Muscle of leg (tissue), 16 donors: ENCODE measurements at places on chromosomes 6 and 20. TPM values are rescaled to one million over a fixed set of nuclear protein-coding genes. Genes with fewer than 3 reads are reported as not detected.

The SAMD3 gene
- total RNA-seq: 0.71 TPM

The RRAGD gene
- 103 TPM for total RNA-seq

The ENPP5 gene
- 4.7 TPM for total RNA-seq

The SLC17A2 gene
- total RNA-seq: not detected

The PCK1 gene
- 0.13 TPM for total RNA-seq

The DNMT3B gene
- 2.9 TPM for total RNA-seq

The ZNF292 gene
- 32.9 TPM for total RNA-seq

The QKI gene
- total RNA-seq: 256 TPM

The RIPOR3 gene
- total RNA-seq: 5.0 TPM

The PGC gene
- total RNA-seq: not detected

The TCP1 gene
- 176 TPM for total RNA-seq

The ERVFRD-1 gene
- 0.04 TPM for total RNA-seq

The HTR1E gene
- not detected for total RNA-seq

The KCNK15 gene
- 0.27 TPM for total RNA-seq

The BNIP5 gene
- 0.04 TPM for total RNA-seq

The PI16 gene
- total RNA-seq: 65.7 TPM

DNA sequence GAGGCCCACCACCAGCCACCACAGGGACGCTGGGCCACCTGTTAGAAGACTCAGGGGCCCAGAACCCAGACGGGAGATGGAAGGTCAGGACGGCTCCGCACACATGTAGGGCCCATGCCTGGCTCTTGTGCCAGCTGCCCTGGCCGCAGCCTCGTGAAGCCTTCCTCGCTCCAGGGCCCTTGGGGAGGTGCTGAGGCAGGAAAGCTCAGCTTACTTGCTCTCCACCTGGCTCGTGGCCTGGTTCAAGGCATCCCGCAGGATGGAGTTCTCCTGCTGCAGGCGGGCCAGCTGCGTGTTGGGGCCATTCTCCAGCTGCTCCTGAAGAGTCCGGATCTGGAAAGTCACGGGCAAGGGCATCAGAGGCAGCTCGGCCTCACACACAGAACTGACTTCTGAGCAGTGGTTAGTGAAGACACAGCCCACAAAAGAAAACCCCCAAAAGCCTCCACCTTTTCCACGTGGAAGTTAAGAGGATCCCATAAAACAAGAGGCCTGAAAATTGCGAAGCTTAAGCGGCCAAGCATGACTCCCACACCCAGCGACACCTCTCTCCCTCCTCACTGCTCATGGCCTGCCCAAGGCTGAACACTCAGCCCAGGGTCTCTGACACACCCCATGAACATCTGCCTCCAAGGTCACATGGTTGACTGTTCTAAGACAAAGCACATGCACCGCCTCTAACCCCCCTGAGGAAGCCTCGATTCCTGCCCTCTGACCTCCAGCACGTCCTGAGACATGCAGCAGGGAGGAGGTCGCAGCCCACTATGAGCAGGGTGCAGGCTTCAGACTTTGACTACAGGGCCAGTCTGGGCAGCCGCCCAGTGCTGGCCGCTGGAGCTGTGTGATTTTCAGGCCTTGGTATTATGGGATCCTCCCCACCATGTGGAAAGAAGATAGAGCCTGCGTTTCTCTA, 46.5 kb downstream of the RRBP1 start:
- DNase-seq: peak; percentile 81

GRCh38 chr6:13405961-13406477, 77.7 kb upstream of the TBC1D7 start:
- DNase-seq: peak; percentile 65

DNA sequence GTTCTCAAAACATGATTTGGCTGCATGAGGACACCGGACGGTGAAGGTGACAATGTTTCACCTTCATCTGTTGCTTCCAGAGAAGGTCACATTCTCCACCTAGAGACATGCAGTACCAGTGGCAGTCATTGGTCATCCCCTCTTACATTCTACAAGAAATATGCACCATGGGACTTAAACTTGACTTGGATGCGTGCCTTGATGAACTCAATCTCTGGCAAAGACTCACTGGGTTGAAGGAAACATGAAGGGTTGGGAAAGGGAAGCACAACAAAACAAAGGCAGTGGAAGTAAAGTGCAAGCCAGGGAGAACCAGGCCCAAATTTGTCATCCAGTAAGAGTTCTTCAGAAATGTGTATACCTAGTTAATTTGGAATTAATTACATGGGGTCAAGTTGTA, 39.4 kb upstream of the ARMH2 start:
- DNase-seq: peak; percentile 75

DNA sequence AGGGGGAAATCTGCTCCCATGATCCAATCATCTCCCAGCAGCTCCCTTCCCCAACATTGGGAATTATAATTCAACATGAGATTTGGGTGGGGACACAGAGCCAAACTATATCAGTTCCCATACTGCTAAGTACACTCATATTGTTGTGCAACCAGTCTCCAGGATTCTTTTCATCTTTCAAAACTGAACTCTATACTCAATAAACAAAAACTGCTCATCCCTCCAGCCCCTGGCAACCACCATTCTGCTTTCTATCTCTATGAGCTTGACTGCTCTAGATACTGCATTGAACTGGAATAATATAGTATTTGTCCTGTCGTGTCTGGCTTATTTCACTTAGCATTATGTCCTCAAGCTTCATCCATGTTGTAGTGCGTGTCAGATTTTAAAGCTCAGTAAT, 42.9 kb downstream of the STX11 start:
- no peak for DNase-seq

- no peak for DNase-seq
Observed at GRCh38 chr6:149334682-149335160, 17.2 kb downstream of the TAB2 start.

DNA sequence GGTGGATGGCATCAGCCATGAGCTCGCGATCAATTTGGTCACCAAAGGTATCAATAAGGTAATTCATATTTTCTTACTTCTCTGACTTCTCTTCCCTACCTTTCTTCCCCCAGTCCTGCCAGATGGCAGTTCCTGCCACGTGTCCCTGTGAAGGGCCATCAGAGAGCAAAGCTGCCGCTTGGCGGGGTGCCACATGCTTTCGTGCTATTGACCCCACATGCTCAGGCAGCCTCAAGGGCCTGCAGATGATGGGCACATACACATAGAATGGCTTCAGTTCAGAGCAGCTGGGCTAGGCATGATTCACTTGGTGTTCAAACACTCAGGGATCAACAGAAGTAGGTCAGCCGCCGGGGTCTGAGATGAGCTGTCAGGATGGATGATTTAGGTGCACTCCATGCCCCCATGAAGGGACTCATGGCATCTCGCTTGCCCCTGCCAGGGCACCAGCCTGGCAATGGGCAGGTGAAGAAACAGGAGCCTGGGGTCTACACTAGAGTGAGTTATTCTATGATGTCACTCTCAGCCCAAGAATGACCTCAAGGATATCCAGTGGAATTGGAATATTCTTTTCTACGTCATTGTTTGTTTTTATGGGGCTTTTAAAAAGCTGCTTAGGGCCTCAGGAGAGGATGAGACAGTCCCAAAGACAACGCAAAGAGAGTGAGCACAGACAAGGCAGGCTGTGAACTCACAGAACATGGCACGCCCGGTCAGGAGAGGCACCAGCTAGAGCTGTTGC, 25.5 kb downstream of the BANF2 start:
- peak; percentile 60 for DNase-seq

- no peak for DNase-seq
Observed at GRCh38 chr6:119278625-119279024, 70.9 kb downstream of the MAN1A1 start.

DNA sequence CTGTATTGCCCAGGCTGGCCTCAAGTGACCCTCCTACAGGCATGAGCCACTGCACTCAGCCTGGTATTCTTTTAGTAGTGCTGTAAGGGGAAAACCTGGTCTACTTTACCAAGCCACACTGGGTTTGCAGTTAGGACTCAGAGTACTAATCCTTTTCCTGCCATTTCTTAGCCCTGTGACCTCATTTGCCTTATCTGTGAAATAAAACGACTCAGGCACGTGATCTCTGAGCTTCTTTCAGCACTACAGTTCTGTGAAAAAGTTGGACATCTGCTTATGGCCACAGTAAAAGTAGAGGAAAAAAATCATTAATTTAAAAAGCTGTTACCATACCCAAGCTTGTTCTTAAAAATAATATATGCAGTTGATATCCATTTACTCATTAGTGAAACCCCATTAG, 1007.5 kb downstream of the KIF16B start:
- DNase-seq: no peak

GRCh38 chr20:57840066-57840465, 130.3 kb upstream of the PMEPA1 start:
- peak; percentile 51 for DNase-seq

DNA sequence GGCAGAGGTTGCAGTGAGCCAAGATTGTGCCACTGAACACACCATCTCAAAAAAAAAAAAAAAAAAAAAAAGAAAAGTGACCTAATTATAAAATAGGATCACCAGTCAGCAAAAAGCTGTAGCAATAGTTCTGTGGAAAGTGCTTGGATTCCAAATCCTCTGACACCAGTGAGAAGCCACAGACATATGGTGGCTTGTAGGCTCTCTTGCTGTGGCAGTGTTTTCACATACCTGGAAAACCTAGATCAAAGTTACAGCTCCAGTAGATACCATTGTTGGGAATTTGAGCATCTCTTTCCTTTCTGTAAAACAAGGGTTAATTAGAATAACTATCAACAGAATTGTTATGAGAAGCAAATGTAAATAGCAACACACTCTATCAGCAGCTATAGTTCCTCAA, 4.1 kb downstream of the CCDC170 start:
- peak; percentile 22 for DNase-seq

GRCh38 chr6:30926644-30927043, 5.3 kb downstream of the SFTA2 start:
- DNase-seq: no peak

GRCh38 chr6:42960243-42961019, at the start of gene GNMT:
GNMT (plus strand) TSS chr6:42960754; CDS start chr6:42960768, 14 bp downstream.
- peak; percentile 38 for DNase-seq

DNA sequence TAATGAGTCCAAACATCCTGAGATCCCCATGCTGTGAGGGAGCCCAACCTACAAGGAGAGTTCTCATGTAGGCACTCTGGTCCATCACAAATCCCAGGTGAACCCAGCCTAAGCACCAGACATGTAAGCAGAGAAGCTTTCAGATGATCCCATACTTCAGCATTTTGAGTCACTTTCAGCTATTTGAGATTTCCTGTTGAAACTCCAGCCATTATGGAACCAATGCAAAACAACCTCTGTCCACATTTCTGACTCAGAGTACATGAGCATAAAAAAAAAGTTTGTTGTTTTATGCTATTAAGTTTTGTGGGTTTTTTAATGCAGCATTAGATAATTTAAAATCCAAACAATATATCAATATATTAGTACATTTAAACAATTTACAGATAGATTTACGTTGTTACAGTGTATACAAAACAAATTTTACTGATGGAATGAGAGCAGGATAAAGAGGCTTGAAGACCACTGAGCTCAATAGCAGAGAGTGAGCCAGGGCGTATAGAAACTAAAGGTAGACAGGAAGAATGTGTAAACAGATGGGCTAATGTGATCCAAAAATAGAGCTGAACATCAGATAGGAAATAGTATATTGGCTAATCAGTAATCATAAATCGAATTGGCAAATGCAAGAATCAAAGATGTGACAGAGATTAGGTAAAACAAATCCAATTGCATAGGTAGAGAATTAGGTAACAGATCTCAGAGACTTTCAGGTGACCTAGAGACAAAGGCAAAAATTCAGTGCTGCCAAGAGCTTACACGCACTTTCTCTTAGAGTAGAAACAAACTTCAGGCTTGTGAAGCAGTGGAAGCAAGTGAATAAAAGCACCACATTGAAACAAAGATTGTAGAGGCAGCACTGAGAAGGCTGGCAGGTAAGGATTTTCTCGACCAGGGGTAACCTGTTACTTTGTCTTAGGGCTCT, 36.2 kb upstream of the PLCB1 start:
- no peak for DNase-seq

- no peak for DNase-seq
Observed at GRCh38 chr6:30157581-30157980, 3.4 kb downstream of the TRIM10 start.

- peak; percentile 72 for DNase-seq
Observed at GRCh38 chr20:45358282-45359068, 4.5 kb upstream of the SYS1 start.

DNA sequence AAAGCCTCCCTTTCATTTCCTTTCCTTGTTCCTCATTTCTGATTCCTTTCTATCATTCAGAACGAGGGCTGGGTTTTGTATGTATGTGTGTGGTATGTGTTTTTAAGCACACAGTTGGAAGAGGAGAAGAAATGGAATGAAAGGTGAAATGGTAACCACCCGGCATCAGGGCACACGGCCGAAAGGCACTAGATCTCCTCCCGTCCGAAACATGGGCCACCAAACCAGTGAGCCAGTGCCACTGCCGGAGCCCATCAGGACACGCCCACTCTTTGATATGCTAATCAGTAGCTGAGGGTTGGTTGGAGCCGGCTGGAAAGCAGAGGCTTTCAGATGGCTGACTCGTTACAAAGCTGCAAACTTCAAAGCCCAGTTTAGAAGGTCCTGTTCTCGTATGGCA, 228.6 kb upstream of the JARID2 start:
- no peak for DNase-seq

DNA sequence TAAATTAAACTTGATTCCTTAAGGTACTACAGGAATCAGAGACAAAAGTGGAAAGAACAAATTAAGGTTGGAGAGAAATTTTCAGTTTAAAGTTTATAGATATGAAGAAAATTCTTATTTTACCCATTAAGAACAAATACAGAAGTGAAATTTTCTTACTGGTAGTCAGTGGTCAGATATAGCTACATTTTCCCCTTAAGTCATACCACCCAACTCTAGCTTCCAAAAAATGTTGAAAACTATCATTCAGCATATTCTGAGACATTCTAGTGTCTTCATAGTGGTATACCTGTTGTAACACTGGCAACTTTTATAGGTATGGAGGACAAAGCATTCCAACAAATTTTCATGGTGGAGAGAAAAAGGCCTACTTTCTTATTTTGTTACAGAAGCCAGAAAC, 15.6 kb upstream of the SUMO4 start:
- peak; percentile 29 for DNase-seq

- DNase-seq: no peak
Observed at GRCh38 chr20:48420176-48420575, 407.6 kb downstream of the PREX1 start.
